ENCODE measurements at places on chromosomes 2 and 18.

GRCh38 chr2:52145005-52145404 is 1113.1 kb upstream of the NRXN1 start:
- no peak for DNase-seq

- peak; percentile 77 for DNase-seq
Measured at GRCh38 chr2:96531366-96531765, 5.2 kb upstream of the ARID5A start.

GRCh38 chr2:196459539-196459938 is 180.0 kb upstream of the CCDC150 start:
- DNase-seq: no peak

- no peak for DNase-seq
Measured at GRCh38 chr2:215029936-215030335, 108.5 kb downstream of the ABCA12 start.

DNA sequence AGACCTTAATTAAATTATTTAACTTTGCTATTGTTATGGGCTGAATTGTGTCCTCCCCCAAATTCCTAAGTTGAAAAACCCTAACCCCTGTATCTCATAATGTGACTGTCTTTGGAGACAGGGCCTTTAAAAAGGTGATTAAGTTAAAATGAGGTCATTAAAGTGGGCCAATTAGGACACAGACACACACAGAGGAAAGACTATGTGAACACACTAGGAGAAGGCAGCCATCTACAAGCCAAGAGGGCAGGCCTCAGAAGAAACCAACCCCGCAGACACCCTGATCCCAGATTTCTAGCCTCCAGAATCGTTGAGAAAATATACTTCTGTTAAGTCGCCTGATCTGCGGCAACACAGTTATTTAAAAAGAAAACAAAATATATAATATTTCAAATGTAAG is 6.4 kb downstream of the STK17B start:
- DNase-seq: no peak

DNA sequence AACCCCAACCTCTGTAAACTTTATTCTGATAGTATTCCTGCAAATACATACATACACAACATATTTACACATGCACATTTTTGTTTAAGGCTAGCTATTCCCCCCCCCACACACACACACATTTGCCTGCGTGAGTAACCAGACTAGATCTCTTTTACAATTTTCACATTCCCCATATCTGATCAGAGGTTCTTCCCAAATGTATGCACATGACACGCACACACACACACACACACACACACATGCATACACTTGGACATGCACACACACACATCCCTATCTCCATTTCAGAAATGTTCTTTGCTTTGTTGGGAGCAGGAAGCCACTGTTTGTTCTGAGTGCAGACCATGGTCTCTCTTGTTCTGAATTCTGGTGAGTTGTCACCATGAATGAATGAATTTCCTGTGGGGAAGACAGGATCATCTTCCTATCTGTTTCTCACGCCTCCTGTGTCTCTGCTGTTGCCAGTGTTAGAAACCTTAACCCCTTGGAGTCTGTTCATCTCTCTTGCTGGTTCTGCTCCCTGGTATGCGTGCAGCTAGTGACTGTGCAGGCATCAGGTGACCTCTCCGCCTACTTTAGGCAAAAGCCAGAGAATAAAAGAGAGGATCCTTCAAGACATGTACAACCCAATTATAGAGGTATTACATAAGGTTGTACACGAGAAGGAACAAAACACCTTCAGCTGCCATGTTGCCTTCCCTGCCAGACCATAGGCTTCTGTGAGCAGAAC is 251.0 kb upstream of the RAB12 start:
- peak; percentile 16 for DNase-seq

- no peak for DNase-seq
Measured at GRCh38 chr2:179355881-179356280, 91.2 kb upstream of the SESTD1 start.

- DNase-seq: no peak
Measured at GRCh38 chr2:37812414-37812813, 112.7 kb upstream of the RMDN2 start.

GRCh38 chr2:168355121-168355520 is 101.0 kb upstream of the CERS6 start:
- DNase-seq: no peak

- DNase-seq: no peak
Measured at GRCh38 chr2:119525614-119526013, 1.3 kb upstream of the SCTR start.

DNA sequence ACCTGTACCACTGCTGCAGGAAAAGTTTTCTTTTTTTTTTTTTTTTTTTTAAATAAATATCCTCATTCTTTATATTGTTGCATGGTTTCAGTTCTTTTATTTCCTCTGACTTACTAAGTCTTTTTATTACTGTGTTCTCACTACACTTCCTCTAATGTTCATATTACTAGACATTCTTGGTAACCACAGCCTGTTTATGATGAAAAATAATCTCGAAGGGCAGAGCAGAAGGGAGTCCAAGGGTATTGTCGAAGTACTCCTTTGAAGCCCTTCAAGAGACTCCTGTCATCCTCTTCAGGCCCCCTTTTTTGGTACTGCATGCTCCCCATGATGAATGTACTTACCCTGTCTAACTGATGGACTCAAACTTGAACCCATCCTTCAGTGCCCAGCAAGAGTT is 61.2 kb downstream of the RND3 start:
- no peak for DNase-seq

DNA sequence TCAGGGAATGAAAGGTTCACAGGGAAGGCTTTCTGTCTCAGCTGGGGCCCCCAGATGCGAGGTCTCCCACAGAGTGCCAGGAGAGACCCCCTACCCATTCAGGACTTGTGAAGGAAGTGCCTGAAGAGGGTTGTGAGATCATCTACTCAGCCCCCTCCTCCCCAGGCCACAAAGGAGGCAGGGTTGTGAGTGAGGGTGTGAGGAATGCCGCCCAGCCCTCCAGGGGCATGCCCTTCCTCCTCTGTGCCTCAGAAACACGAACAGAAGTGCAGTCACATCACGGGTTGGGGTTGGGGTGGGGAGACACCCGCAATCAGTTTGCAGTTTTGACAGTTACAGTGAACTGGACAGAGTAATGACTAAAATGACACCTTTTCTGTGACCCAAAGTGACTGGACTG is 5.0 kb downstream of the MAL start:
- DNase-seq: no peak

DNA sequence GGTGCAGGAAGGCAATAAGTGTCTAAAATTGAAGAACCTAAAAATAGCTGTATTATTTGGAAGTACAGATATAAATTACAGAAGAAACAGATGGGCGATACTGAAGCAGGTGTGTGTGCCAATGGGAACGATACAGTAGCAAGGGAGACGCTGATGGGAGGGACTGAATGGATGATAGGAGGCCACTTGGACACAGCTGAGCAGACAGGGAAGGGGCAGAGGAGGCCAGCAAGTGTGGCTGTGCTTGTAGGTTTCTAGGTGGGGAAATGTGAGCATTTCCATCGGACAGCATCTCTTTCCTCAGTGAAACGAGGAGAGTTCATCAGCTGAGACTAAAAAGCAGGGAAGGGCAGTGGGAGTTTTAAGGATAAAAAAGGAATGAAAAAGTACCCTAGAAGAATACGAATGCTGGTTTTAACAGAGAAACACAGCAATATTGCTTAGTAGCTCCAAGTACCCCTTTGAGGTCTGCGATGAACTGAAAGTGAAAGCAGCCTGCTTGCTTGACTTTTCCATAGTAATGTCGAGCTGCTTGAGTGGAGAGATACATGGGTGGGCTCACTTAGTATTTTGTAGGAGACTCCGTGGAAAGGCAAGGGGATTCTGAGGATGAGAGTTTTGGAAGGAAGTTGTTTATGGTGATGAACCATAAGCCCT is 91.7 kb upstream of the EPC2 start:
- no peak for DNase-seq

- no peak for DNase-seq
Measured at GRCh38 chr2:69954084-69954483, 7.3 kb downstream of the ASPRV1 start.

GRCh38 chr2:199315299-199316179 is 142.2 kb downstream of the SATB2 start:
- DNase-seq: no peak

GRCh38 chr2:232637866-232638583 is 4.6 kb downstream of the EFHD1 start:
- no peak for DNase-seq

DNA sequence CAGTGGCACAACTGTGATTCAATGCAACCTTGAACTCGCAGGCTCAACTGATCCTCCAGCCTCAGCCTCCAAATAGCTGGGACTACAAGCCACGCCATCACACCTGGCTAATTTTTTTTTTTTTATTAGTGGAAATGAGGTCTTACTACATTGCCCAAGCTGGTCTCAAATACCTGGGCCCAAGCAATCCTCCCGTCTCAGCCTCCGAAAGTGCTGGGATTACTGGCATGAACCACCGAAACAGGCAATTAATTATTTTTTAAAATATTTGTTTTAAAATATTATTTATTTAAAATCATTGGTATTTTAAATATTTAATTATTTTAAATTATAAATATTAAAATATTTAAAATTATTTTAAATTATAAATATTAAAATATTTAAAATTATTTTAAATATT is 24.5 kb downstream of the SRBD1 start:
- no peak for DNase-seq

DNA sequence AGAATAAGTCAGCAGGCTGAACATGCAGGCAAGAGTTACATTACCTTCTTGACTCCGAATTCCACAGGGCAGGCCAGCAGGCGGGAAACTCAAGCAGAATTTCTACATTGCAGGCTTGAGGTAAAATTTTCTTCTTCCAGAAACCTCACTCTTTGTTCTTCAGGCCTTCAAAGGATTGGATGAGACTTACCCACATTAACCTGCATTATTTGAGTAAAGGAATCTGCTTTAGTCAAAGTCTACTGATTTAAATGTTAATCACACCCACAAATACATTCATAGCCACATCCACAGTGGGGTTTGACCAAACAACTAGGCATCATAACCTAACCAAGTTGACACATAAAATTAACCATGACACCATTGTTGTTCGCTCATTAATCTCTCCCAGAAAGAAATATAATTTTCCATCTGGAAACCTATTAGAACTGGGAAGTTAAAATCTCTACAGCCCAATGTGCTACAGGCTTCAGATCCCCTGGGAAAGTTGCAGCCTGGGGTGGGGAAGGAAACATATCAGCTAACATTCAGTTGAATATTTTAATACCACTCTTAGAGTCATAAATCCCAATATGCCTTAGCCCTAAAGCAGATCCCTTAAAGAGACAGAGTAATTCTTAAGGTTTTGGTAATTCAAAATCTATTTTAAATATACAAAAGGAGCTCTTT is 468.2 kb upstream of the TNP1 start:
- DNase-seq: no peak

GRCh38 chr2:25229279-25230197 is 61.2 kb upstream of the POMC start:
- no peak for DNase-seq

DNA sequence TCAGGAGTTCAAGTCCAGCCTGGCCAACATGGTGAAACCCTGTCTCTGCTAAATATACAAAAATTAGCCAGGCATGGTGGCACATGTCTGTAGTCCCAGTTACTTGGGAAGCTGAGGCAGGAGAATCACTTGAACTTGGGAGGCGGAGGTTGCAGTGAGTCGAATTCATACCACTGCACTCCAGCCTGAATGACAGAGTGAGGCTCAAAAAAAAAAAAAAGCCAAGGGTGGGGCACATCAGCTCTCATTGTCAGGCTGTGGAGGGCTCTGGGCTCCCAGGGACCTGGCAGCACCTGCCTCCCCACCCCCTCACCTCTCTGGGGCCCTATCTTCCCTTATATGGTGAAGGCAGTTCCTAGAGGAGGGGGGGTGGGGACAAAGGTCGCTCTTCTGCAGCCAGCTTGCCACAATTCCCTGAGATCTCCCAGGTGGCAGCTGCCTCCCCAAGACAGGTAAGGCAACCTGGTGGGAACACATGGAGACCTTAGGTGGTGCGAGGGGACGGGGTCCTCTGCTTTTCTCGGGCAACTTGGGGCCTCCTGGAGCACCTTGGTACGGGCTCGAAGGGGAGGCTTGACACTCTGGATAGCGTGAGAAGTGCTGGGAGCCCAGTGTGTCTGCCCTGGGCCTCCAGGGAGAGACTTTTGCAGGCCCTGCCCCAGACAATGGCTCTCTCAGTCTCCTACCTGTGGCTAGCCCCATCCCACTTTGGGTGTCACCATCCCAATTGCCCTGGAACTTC is at the start of gene VIL1:
VIL1 (plus strand) TSS at position 407 of the 742 bp plus-strand sequence. CDS start 4,656 bp downstream, outside the sequence.
- DNase-seq: no peak

- DNase-seq: no peak
Measured at GRCh38 chr18:40133253-40133652, 1821.8 kb upstream of the PIK3C3 start.

DNA sequence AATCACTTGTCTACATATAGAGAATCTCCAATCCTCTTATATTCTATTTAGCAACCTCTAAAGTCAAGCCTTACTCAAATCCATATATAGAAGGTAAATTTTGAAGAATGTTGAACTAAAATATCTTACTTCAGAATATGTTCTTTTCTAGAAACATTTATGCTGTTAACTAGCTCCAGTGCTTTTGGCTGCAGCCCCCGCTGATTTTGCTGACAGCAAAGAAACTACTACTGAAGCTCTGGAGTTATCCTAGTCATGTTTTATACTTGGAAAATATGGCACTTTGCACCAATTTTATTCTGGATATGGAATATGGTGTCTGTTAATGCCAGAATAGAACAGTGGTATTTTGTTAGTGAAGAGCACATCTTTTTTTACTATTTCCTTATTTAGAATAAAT is 212.4 kb upstream of the FSIP2 start:
- no peak for DNase-seq

DNA sequence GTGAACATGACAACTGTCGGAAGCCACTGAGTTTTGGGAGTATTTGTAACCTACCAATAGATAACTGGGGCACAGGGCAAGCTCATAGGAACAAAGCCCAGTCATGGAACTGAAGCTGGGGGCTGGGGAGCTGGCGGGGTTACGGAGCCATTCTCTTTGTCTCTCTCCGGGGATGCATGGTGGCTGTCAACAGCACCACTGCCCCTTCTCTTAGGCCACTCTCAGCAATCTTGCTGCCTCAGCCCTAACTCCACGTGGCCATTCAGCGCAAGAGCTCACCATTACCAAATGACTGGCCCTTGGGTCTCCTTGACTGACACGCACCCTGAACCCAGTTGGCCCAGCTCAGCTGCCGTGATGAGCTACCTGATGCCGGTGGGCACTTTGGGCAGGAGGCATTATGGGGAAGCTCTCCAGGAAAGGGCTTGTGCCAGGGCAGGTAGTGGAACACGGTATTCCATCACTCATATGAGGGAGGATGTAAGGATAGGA is 33.6 kb upstream of the ODC1 start:
- no peak for DNase-seq

GRCh38 chr2:61356958-61357350 is 113.9 kb downstream of the USP34 start:
- no peak for DNase-seq

DNA sequence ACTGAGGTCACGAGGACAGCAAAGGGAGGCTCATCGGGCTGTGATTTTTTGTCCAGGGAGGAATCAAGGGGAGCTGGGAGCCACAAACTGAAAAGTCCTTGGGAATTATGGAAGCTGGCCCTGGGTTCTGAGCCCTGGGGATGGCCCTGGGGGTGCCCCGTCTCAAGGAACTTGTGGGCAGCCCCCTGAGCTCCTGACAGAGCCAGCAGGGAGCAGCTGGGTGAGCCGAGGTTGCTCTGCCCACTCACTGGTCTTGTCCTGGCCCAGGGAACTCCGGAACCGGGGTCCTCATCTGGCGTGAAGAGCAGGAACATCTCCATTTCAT is 61.3 kb upstream of the HDAC4 start:
- peak; percentile 47 for DNase-seq

Measured in coronary artery (tissue), 2 donors.